ENCODE measurements at places on chromosomes 11 and 22.

DNA sequence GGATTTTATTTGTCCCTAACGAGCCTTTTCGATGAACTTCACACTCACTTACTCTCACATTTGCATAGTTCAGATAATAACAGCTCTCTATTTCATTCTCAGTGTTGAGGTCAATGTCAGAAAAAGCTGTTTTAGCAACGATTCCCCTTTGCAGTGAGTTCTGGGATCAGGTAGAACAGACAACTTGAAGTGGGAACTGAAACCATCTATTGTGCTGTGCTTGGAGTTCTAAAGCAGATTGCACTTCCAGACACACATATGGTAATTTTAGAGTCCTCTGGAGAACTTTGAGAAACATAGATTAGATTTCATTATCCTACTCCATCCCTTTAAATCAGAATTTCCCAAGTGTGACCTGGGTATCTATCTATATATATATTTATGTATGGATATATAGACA is 124.6 kb upstream of the BLID start:
- no peak for DNase-seq

- DNase-seq: peak; percentile 37
These were observed 340.0 kb downstream of the METTL15 start for GRCh38 chr11:28448186-28448585.

- DNase-seq: no peak
These were observed 26.8 kb downstream of the CLMP start for GRCh38 chr11:123168241-123168640.

- no peak for DNase-seq
These were observed 47.5 kb downstream of the SC5D start for GRCh38 chr11:121340032-121340580.

DNA sequence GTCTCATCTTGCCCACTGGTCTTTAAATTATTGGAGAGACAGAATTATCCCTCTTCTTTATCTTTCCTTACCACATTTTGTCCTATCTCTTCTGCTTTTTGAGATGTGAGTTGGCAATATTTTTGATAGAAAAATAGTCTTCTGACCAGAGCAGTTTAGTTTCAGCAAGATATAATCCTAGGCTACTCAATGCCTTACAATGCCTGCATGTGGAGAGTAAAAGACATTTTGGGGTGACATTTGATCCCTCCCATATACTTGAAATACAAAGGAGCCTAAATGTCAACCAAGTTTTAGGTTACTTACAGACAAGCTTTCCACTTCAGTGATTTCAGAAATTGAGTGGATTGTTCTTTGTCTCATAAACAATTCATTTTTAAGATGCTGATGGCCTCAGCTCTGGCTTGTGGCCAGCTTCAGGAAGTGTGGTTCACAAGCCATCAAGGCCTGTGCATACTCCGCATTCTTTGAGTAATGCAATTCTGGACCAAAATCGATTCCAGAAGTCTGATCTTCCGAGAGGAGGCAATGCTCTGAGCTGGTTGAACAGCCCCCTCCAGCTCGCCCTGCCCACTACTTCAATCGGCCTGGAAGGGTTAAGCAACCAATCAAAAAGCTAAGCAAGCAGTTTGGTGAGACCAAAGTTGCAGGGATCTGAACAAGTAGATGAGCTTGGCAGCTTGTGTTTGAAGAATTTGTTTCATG is 274.4 kb downstream of the BLID start:
- peak; percentile 94 for DNase-seq

- no peak for DNase-seq
These were observed 7.6 kb downstream of the RPL3 start for GRCh38 chr22:39311592-39312400.

GRCh38 chr11:124725719-124726105 is 14.0 kb upstream of the NRGN start:
- DNase-seq: peak; percentile 65

DNA sequence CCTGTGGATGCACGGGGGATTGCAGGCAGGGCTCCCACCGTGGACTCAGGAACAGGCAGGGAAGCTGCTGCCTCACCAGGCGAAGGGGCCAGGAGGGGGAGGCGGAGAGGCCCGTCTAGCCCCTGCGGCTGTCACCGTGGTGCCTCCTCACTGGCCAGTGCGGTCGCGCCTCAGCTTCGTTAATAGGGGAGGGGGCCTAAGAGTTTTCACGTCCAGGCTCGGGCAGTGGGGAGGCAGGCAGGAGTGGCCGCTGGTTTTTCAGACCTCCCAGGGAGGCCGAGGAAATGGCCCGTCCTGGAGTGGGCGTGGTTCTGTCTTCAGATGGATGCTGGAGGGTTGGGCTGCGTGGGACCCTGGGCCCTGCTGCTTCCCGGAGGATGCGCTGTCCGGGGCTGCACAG is 91.1 kb upstream of the B3GAT1 start:
- no peak for DNase-seq

- peak; percentile 39 for DNase-seq
These were observed 53.6 kb downstream of the NAV2 start for GRCh38 chr11:19766206-19766605.

DNA sequence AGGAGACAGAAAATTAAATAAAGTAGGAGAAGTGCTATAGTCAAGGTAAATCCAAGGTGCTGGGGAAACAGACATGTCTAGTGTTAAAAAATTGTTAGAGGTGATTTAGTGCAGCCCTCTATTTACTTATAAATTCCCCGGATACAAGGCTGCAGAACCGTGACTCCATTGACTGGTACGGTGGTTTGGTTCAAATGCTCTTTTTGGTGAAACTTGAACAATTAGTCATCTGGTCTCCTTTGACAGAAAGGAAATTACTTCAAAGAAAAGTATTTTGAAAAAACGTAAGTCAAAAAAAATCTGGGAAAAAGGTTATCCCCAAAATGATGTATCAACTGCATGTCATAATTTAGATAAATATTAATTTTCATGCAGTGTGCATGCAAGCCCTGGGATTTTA is 399.2 kb downstream of the CNTN5 start:
- peak; percentile 51 for DNase-seq

DNA sequence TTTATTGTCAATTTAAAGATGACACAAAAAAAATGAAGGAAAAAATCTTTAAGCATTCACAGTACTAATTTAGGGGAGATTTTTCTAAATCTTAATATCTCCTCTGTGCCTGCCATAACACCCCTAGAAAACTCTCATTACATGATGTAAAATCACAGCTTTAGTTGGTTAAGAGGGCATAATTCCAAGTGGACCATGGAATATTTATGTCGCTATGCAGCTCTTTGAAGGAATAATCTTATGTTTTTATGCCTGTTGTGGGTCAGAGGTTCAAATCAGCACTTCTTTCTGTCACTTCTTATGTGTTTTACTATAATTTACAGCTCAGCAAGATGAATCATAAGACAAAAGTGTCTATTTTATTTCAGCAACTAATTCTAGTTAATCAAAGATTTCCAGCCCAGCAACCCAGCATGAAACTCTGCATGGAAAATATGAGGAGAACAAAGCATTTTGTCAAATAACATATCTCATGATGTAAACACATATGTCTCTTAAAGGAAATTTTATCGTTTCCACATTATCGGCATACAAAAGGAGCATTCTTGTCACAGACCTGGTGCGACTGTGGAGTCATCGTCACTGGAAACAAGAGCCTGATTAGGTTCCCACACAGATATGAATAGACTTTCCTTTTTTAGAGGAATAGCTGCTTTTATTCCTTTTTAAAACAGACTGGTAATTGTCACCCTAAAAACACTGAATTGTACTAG is 274.8 kb downstream of the SOX6 start:
- DNase-seq: no peak

DNA sequence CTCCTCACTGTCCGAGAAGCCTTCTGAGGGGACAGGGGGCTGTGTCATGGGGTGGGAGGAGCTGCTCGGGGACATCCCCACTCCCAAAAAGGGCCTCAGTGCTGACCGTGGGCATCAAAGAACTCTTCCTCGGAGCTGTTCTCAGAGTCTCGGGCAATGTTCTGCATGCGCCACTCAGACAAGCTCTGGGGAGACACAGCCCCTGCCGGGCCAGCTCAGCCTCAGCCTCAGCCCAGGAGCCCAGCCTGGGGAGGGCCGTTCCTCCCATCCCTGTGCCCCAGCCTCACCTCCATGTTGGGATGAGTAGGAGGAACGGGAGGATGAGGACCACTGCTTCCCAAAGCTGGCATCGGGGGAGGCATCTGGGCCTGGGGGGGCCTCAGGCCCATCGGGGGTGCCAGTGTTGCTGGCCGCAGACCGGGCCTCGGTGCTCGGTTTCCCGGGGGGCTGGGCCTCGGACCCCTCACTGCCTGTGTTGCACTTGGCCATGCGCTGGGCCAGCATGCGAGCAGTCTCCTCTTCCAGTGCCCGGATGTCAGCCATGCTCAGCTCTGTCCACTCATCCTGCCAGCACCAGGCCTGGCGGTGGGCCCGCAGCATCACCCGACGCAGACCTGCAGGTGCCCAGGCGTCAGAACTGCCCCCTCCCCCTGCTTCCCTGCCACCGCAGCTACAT is 5.2 kb downstream of the PITPNM1 start:
- no peak for DNase-seq

GRCh38 chr11:10400856-10401255 is 54.2 kb upstream of the AMPD3 start:
- peak; percentile 52 for DNase-seq

DNA sequence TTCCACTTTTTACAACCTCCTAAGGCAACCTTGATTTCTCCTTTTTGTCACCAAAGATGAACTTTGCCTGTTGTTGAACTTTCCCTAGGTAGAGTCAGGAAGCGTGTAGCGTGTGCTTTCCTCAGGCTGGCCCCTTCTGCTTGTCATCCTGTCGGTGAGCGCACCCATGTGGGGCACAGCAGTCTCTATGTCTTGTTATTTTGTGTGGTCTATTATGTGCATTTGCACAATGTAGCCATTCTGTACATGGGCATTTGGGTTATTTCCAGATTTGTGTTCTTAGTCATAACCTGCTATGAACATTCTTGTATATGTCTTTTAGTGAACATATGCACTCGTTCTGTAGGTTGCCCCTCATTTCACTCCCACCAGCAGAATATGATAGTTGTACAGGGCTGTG is 34.9 kb downstream of the CABIN1 start:
- no peak for DNase-seq

- no peak for DNase-seq
These were observed 20.3 kb upstream of the PARVA start for GRCh38 chr11:12356944-12357655.

- DNase-seq: no peak
These were observed 11.7 kb upstream of the C1QTNF6 start for GRCh38 chr22:37199760-37200108.

GRCh38 chr11:65388731-65389130 is 2.3 kb downstream of the FRMD8 start:
- DNase-seq: no peak

GRCh38 chr22:50502096-50502495 is 5.4 kb downstream of the LMF2 start:
- no peak for DNase-seq

DNA sequence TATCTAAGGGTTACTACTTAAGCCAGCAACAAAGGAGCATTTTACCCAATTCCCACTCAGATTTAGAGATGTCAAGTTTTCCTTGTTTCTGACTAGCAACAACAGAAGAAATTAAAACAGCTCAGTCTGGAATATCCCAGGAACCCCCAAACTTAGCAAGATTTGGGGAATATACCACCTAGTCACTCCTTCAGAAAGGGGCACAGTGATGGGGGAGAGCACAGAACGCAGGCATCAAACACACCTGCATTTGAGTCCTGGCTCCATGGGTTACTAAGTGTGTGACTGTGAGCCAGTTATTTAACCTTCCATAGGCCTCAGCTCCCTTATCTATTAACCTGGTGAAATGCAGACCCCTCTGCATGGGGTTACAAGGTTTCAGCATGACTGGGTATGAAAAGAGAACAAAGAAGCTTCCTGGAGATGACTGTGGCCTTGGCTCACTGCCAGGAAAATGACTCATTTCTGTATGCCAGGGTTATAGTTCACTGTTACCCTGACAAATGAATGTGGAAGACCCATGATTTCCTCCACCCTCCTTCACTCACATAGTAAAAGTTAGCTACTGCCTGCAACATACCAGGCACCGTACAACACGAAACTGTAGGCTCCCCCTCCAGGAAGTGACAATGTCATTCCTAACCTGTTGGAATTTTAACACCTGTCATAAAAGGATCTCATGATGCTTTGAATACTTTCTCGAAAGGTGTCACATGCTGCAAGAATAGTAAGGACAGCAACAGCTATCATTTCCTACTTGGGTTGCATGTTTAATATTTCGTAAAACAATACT is 79.6 kb downstream of the ME3 start:
- DNase-seq: peak; percentile 86

DNA sequence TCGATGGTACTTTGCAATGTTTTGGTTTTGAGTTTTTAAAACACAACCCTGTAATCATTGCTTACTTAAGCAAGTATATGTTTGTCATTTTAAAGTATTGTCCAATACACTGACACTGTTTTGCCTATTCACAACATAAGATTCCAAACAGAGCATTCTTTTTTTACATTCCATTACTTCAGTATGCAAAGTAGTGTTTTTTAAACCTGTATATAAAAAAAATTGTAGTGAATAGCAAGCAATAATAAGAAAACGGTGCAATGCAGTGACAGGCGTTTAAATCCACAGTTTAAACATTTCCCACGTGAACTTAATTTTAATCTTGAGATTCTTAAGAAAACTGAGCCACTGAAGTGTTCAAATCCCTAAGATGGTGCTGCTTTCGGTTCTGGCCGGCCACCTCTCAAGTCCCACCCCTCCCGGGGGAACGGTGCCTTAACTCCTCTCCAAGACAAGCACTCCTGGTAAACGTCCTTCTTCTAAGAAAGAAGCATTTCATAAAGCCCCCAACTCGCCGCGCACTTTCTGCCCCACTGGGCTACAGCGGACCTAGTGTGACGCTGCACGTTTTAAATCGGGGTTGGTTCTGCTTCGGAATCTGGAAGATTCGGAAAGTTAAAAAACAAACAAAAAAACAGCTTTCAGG is 2.9 kb downstream of the PGR start:
- DNase-seq: peak; percentile 2

- DNase-seq: no peak
These were observed 18.0 kb upstream of the JHY start for GRCh38 chr11:122864386-122865115.

GRCh38 chr11:14500181-14500651 is 605 bp upstream of the COPB1 start:
- DNase-seq: peak; percentile 82

DNA sequence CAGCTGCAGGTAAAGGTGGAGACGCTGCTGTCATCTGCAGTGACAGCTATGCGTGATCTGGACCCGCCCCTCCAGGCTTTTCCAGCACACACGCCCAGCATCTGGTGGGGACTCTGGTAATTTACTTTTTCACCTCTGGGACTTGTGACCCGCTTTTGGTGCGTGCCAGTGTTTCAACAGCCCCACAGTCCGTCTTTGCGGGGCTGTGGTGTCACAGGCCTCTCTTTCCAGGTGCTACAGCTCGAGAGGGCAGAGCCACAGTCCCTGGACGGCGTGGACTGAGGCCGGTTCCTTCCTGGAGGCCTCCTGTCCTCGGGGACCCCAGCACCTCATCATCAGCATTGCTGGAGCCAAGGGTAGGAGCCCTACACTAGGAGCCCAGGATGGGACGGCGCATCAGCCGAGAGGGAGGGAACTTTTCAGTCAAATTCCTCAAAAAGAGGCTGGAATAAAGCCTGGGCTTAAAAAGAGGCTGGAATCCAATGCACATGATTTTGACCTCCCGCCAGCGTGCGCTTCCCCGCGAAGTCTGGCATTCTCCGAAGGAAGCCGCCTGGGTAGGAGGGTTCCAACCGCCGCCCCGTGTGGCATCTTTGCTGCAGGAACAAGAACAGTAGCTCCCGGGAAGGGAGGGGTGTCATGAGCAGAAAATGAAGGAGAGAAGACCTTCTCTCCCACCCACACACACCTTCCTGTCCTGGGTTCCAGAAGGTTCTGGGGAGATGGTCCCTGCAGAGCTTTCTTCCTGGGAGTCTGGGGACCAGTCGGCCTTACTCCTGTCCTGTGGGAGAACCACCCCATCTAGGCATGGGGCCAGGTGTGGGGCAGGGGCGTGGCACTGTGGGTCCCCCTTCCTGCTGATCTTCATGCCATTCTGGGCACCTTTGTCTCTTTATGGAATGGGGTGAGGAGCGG is 25.7 kb upstream of the KRTAP5-7 start:
- DNase-seq: no peak

All from iris pigment epithelial cell (primary cell).